ENCODE measurements at places on chromosomes 16 and 17.

- peaks cover 69% of the 10 kb centered on the region for H3K4me1 ChIP-seq
- peak overlapping the region; percentile 33 for H3K27ac ChIP-seq
- no peaks in the 10 kb centered on the region for H3K27me3 ChIP-seq
- H3K36me3 ChIP-seq, result peaks cover 10% of the 10 kb centered on the region
- peak overlapping the region; percentile 79 for H3K4me3 ChIP-seq
- no peak for DNase-seq
These were observed 3.5 kb downstream of the KDM6B start for GRCh38 chr17:7837408-7838088.

DNA sequence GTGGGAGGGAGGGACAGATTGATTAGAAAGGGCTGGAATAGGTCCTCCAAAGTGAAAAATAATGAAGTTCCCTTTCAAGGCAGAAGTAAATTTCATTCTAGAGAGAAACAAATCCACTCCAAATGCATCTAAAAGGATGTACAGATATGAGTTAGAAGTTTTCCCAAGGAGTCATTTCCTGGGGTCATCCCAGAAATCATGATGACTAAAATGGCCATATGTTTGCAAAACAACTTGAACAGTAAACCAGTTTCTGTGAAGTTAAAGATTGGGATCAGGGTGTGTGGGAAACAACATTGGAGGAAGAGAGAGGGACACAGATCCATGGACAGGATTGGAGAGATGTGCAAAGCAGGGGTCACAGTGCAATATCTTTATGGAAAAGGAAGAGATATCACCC, 32.5 kb upstream of the ARHGAP44 start:
- no peaks in the 10 kb centered on the region for H3K4me1 ChIP-seq
- H3K27me3 ChIP-seq, result no peaks in the 10 kb centered on the region
- no peak overlapping the region for H3K27ac ChIP-seq
- H3K4me3 ChIP-seq, result no peak overlapping the region
- H3K36me3 ChIP-seq, result no peaks in the 10 kb centered on the region
- no peak for DNase-seq

DNA sequence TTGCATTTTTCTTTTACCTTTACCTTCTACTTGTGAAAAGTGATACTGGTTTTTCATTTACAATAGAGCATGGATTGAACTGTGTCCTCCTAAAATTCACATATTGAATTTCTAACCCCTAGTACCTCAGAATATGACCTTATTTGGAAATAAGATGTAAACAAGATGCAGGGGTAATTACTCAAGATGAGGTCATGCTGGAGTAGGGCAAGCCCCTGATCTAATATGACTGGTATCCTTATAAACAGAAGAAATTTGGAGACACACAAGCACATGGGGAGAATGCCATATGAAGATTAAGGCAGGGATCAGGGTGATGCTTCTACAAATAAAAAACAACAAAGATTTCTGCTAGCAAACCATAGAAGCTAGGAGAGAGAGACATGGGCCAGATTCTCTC, 12.2 kb downstream of the MYH13 start:
- H3K27ac ChIP-seq, result no peak overlapping the region
- H3K4me1 ChIP-seq, result no peaks in the 10 kb centered on the region
- peaks cover 7% of the 10 kb centered on the region for H3K27me3 ChIP-seq
- H3K36me3 ChIP-seq, result no peaks in the 10 kb centered on the region

DNA sequence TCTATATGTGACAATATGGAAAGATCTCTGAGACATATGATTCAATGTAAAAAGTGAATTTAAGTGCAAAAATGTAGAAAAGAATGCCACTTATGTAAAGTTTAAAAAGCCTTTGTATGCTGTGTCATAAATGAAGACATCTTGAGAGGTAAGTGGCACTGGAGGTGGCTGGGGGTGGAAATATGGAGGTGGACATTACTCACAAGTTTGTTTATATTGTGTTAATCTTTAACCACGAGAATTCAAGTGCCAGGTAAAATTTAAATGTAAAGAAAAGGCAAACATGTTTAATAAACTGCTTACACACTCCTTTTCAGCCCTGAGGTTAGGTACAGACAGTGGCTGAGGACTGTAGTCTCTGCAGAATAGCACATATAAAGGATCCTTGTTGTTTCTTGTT, 235.1 kb downstream of the ABCC12 start:
- no peaks in the 10 kb centered on the region for H3K36me3 ChIP-seq
- no peak overlapping the region for H3K27ac ChIP-seq
- H3K27me3 ChIP-seq, result no peaks in the 10 kb centered on the region
- no peak overlapping the region for H3K4me3 ChIP-seq
- H3K4me1 ChIP-seq, result no peaks in the 10 kb centered on the region

GRCh38 chr17:71740866-71741265, 380.0 kb upstream of the SOX9 start:
- no peak overlapping the region for H3K27ac ChIP-seq
- H3K4me3 ChIP-seq, result no peak overlapping the region
- no peak for DNase-seq

DNA sequence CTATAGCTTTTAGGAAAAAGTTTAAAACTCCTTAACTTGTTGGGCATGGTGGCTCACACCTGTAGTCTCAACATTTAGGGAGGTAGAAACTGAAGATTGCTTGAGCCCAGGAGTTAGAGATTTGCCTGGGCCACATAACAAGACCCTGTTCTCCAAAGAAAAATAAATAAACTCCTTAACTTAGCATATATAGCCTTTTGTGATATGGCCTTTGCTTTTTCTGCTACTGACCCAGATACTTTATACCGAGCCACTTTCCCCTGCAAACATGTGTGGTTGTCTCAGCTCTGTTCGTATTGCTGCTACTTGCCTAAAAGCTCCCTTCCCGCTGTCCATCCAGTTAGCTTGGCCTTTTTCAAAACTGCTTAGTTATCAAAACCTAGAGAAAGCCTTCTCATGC, 51.0 kb downstream of the GAN start:
- no peak for DNase-seq
- H3K36me3 ChIP-seq, result peaks cover 16% of the 10 kb centered on the region
- no peak overlapping the region for H3K27ac ChIP-seq
- H3K4me1 ChIP-seq, result no peaks in the 10 kb centered on the region
- no peaks in the 10 kb centered on the region for H3K27me3 ChIP-seq

GRCh38 chr16:62969711-62970318, 933.6 kb upstream of the CDH8 start:
- H3K4me1 ChIP-seq, result no peaks in the 10 kb centered on the region
- DNase-seq, result no peak
- H3K27ac ChIP-seq, result no peak overlapping the region
- no peak overlapping the region for H3K4me3 ChIP-seq
- no peaks in the 10 kb centered on the region for H3K27me3 ChIP-seq
- no peaks in the 10 kb centered on the region for H3K36me3 ChIP-seq

DNA sequence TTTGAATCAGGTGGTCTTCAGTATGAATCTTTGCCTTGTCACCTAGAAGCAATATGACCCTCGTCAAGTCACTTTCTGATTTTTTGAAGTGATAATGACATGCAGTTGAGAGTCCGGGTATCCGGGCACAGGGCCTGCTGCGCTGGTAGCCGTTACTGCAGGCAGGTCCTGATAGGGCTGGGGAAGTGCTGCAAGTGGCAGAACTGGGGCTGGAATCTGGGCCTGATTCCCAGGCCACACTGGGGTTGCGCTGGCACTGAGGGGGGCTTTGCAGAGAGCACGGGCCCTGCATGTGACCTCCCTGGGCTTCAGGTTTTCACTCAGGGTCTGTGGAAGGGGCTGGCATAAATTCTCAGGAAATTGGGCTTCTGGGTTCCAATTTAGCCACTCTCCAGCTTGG, 3.0 kb downstream of the PPP4C start:
- H3K4me1 ChIP-seq, result peaks cover 6% of the 10 kb centered on the region
- no peak overlapping the region for H3K27ac ChIP-seq
- H3K36me3 ChIP-seq, result peaks cover 59% of the 10 kb centered on the region
- DNase-seq, result no peak

GRCh38 chr17:861364-861763, 79.2 kb downstream of the MRM3 start:
- no peak for DNase-seq
- peaks cover 8% of the 10 kb centered on the region for H3K4me1 ChIP-seq
- no peaks in the 10 kb centered on the region for H3K27me3 ChIP-seq
- no peak overlapping the region for H3K4me3 ChIP-seq

All from common myeloid progenitor, CD34-positive (primary cell).